ENCODE measurements at places on chromosomes 2 and 18. TPM values are rescaled to one million over a fixed set of nuclear protein-coding genes. Genes with fewer than 3 reads are reported as not detected.
A peak's percentile ranks its signal among the peaks of the same experiment; 100 is the strongest.

GRCh38 chr18:39313992-39314391, 1748.4 kb upstream of the CELF4 start:
- no peak for DNase-seq

DNA sequence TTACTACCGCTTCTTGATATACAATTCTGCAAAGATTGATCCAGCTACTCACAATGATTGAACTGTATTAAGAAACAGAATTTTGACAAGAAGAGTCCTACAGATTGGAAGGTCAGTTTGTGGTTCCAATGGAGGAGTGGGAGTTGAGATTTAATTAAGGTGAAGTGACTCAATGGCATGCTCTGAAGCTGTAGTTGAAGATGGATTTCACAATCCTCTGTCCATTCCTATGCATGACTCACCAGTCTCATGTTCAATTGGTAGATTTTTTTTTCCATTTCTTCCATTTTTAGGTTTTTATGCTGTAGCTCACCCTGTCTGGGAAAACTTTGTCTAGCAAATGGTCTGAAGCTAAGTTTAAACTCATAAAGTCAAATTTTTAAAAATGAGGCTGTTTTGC, 83.3 kb downstream of the DPP4 start:
- DNase-seq, result peak; percentile 86

GRCh38 chr18:37405772-37406171, 159.8 kb downstream of the CELF4 start:
- no peak for DNase-seq

GRCh38 chr2:28296243-28296642, 96.4 kb upstream of the FOSL2 start:
- DNase-seq, result peak; percentile 41

- no peak for DNase-seq
These were observed 340.6 kb downstream of the EPHA4 start for GRCh38 chr2:221231511-221231910.

- DNase-seq, result peak; percentile 19
These were observed 499.9 kb upstream of the SPHKAP start for GRCh38 chr2:228681426-228681825.

- DNase-seq, result no peak
These were observed 1.1 kb upstream of the NEDD4L start for GRCh38 chr18:58042826-58043490.

- no peak for DNase-seq
These were observed 40.8 kb downstream of the ATOH8 start for GRCh38 chr2:85794491-85795121.

DNA sequence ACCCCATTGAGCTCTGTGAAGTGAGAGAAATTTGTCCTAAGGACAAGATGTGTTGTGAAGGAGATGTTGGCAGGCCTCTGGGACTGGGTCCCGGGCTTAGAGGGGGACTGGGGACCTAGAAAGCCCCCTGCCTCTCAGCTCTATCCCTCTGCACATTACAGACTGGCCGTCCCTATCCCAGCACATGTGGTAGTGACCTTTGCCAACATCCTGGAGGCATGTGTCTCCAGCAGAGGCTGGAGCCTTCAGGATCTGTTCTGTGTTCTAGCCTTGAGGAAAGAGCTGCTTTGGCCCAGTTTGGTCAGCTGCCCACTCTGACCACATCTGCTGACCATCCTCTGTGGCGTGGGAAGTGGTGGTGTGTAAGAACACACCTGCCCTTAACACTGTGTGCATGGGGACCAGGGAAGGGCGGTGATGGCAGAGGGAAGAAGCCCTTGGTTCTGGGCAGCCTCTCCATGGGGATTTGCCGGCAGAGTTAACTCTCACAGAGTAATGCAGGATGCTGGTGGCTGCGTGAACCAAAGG, 33.4 kb downstream of the NCK2 start:
- no peak for DNase-seq

- DNase-seq, result no peak
These were observed 46.6 kb downstream of the RRM2 start for GRCh38 chr2:10169053-10169578.

DNA sequence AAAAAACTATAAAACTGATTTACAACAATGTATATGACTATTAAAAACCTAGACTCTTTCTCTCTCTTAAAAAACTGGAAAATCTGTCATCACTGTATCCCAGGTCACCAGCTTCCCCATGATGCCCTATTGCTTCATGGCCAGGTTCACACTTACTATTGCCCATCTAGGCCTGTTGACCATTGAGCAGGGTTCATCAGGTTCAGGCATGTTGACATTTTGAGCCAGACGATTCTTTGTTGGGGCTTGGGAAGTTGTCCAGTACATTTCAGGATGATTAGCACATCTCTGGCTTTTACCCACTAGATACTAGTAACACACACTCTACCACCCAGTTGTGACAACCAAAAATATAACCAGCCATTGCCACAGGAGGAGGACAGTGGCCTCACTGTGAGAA, 26.9 kb upstream of the RAB27B start:
- DNase-seq, result no peak

DNA sequence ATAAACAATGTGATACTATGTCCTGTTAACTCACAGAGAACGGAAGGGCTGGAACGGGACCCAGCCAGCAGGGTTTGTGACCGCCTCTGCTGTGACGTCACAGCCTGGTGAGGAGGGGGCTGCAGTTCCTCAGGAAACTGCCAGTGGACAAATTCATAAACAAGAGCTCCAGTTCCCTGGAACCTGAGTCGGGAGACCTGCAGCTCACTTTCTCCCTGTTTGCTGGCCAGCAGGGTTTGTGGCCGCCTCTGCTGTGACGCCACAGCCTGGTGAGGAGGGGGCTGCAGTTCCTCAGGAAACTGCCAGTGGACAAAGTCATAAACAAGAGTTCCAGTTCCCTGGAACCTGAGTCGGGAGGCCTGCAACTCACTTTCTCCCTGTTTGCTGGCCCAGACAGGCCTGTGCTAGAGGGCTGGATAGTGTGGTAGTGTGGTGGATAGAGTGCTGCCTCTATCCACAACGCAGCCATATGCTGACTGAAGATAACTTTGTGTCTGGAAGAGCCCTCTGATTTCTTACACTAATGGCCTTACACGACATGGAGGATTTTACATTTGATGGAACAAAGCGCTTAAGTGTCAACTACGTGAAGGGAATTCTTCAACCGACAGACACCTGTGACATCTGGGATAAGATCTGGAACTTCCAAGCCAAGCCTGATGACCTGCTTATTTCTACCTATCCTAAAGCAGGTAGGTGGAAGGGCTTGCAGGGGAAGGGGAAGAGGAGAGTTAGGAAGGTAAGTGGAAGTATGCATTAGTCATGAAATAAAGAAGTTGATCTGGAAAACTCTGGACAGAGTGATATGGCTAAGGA, at the start of gene SULT1C4:
Gene SULT1C4 (plus strand): TSS at position 140 of the 816 bp plus-strand sequence. CDS start 384 bp downstream, at position 524.
- no peak for DNase-seq

DNA sequence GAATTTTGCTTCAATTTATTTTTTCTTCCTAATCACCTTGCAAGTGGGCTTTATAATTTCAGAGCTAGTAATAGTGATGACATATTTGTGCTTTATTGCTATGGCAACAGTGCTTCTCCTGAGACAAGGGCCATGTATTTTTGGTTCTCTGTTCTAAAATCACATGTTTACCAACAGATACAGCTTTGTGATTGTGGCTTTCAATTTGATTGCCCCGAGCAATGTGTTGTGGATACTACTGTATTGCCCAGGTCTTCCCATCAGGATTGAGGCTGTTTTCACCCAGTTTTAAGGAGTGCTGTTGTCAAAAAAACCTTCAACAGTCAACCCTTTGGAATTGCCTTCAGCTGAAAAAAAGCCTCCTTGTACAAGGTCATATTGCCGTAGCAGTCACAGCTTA, 841.4 kb upstream of the VRK2 start:
- DNase-seq, result no peak

DNA sequence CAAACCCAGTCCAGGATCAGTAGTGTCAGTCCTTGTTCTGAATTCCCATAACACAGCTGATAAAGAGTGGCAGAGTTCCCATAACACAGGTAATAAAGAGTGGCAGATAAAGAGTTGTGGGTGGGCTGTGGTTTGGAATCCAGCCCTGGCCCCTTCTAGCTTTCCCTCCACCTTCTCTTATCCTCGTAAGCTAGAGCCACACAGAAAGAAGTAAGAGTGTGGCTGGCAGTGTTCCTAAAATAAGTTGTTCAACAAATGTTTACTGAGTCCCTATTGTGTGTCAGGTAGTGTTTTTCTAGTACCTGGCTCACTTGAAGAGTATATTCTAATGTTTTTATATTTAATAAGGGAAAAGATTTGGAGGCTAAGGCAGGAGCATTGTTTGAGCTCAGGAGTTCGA, 65.0 kb upstream of the BCL2L11 start:
- DNase-seq, result no peak

GRCh38 chr18:50080316-50080715, 114.6 kb downstream of the MYO5B start:
- DNase-seq, result no peak

DNA sequence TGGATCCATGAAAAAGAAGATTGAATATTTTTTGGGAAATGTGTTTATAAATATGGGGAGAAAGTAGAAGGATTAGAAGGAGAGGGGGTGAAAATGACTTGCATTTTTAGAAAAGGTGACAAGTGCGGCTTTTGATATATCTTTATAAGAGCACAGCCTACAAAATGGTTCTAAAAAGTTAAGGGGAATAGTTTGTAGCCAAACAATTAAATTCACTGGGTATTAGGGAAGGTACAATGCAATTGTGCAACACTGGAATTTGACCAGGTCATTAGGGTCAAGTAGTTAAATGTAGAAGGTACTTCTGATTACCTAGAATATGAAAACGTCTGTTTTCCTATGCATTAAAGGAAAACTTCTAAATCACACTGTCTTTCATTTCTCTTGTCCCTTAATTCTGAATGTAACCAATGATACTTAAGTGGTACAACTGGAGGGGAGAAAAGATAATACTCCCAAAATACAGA, 44.5 kb upstream of the SERTAD2 start:
- no peak for DNase-seq

The XDH gene
- 2.2 TPM for total RNA-seq

The TTC32 gene
- total RNA-seq, result 6.5 TPM

The MTLN gene
- total RNA-seq, result 188 TPM

The SYT4 gene
- not detected for total RNA-seq

The TMEM169 gene
- 2.9 TPM for total RNA-seq

The FAM110C gene
- total RNA-seq, result 6.1 TPM

The RFX8 gene
- not detected for total RNA-seq

The GDF7 gene
- total RNA-seq, result not detected

The IGFBP5 gene
- total RNA-seq, result 111 TPM

The DLGAP1 gene
- not detected for total RNA-seq
